Activated T-cell treated with anti-CD3 and anti-CD28 coated beads, Interleukin-2, amount 50 U/mL, for 48 hours (primary cell): ENCODE measurements at places on chromosomes 12 and 14.
A peak's percentile ranks its signal among the peaks of the same experiment; 100 is the strongest.

DNA sequence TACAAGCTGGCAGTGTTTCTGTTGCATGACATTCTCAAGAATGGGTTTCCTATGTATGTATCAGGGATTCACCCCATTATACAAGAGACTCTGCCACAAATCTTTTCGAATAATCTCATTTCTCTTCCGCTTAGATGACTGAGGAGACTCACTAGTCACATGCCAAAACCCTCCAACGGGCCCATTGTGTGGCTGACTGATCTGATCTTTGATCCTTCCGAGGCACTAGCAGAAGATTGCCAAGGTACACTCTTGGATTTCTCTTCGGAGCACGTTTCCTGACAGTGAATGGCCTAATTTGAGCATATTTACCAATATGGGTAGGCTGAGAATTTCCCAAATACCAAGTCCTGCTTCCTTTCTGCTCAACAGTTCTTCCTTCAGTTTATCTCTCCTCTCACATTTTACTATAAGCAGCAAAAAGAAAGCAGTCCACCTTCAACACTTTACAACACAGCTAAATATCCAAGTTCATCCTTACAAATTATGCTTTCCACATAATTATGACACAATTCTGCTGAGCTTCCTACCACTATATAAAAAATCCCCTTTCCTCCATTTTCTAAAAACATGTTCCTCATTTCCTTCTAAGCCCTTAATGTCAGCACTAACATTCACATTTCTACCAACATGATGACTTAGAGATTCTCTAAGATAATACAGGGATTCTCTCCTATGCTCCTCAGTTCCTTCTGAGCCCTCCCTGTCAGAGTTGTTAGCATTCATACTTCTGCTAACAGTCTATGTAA, 11.0 kb downstream of the PRPH start:
- no peak for DNase-seq

DNA sequence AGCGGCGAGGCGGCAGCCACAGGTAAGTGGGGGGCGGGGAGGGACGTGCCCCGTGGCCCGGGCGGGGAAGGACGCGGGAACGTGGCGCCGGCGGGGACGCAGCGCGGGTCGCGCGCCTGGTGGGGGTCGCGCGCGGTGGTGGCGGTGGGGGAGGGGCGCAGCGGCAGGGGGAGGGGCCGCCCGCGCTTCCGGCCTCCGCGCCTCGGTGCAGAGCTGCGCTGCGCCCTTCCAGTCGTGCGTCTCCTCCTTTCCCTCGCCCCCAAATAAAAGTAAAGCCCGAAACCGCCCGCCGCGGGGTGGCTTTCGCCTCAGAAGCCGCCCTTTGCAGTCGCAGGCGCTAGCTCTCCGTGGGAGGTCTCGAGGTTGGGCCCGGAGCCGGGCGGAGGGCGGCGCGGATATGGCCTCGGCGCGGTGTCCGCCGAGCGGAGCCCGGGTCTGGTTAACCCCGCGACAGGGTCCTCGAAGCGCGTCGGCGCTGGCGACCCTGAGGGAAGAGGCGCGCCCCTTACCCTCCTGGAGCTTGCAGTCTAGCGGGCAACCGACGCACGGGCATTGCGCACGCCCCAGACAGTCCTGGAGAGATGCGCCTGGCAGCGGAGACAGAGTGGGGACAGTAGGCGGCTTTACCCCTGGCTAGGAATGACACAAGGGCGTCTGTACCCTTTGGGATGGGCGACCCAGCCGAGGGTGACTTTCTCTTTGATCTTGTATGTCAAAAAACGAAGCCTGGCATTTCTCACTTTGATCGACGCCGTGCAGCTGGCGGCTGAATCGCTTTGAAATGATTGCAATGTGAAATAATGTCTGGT, 589 bp downstream of the ATF1 start:
- peak; percentile 85 for DNase-seq

DNA sequence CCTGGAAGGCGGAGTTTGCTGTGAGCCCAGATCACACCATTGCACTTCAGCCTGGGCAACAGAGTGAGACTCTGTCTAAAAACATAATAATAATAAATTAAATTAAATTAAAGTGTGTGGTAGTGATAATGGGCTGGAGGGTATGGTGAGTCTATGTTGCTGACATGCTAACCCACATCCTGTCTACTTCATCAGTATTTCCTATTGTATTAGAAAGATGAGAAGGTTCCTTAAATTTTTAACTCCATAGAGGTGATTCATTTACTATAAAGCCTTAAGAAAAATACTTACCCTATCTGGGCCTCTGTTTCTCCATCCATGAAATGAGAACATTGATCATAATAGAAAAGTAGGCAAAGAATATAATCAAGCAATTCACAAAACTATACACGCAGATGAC, 280.5 kb downstream of the FBXL14 start:
- DNase-seq, result no peak

- no peak for DNase-seq
These were observed 496.0 kb downstream of the SLC6A15 start for GRCh38 chr12:84416626-84417025.

- no peak for DNase-seq
These were observed 33.9 kb upstream of the SLC38A2 start for GRCh38 chr12:46406352-46407027.

DNA sequence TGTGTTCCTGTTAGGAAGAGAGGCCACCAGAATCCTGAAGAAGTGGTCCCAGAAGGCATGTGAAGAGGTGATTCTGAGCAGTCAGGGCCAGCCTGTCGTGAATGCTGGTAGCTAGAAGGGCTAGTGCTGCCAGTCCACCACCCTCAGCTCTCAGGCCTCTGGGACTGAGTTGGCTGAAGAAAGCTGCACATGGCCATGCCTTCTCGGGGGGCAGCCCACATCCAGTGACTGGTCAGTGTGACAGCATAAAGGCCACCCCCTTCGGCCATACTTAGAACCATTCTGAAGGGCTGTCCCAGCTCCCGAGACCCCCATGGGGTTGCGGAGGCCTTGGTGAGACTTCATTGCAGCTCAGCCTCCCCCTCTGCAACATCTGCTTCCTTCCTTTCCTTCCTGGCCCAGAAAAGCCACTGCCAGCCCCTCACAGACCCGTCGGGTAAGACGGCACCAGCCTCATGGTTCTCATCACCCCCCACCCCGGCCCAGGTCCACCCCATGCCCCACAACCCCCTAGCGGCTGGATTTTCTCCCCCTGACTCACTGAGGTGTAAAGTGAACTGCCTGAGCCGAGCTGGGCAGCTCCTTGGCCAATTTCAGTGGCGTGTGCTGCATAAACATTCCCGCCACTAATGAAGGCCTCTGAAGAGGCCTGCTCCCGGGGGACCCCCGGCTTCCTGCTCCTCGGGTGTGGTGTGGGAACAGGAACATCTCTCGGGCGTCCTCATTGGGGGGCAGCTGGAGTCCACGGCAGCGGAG, 49.5 kb upstream of the DIO3 start:
- DNase-seq, result no peak

GRCh38 chr12:66251049-66251448, 51.2 kb upstream of the HELB start:
- no peak for DNase-seq

DNA sequence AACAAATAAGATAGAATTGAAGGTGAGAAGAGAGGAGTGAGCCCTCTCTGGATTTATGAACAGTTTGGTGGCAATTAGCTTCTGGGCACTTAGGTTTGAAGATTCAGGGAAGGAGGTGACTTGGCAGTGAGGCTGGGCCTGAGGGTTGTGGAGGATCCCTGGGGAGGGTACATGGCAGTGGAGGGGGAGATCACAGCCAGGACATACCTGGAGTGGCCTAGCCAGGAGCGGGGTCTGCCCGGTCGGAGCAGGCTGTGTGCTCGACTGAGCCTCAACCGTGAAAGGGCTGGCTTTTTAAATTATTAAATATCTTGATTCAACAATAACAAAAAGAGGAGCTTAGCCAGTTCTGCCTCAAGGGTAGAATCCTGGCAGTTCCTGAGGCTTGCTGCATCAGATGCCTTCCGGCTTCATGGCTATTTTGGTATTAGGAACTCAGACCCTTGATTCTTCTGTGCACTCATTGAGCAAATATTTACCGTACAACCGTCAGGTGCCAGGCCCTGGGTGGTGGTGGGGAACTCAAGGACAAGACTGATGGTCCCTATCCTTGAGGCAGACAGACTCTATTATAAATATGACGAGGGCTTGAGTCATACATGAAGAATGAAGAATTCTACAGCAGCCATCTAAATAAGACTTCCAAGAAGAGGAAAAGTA, 73.4 kb downstream of the SPTB start:
- DNase-seq, result no peak

DNA sequence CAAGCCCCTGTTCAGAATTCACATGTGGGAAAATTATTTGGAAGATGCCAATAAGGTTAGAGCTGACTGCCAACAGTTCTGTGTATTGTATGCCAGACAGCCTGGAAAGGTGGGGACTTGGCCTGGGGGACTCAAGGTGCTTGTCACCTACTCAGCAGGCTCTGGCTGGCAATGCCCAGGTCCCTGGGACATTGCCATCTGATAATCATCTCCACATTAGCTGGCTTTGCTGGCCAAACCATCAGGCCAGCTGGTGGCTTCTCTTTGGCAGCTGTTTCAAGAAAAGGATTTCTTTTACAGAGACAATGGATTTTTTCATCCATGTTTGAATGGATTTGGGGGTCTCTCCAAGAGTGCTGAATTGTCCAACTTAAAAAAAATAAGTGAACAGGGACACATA, 165.2 kb downstream of the BRMS1L start:
- DNase-seq, result no peak

DNA sequence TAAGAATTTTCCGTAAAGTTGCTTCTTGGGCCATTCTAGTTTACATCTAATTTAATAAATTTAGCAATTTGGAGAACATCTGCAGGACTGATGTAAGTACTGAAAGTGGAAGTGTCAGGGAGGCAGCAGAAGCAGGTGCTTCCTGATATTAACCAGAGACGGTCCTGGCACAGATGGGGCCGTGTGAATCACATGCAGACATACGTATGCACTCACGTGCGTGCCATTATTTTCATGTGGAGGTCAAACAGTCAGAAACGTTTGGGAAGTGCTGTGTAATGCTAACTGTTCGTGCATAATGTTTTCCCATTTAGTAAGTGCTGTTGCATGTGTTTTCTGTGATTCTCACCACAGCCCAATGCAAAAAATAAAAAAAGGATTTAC, 87.8 kb upstream of the DYNC1H1 start:
- DNase-seq, result peak; percentile 60

DNA sequence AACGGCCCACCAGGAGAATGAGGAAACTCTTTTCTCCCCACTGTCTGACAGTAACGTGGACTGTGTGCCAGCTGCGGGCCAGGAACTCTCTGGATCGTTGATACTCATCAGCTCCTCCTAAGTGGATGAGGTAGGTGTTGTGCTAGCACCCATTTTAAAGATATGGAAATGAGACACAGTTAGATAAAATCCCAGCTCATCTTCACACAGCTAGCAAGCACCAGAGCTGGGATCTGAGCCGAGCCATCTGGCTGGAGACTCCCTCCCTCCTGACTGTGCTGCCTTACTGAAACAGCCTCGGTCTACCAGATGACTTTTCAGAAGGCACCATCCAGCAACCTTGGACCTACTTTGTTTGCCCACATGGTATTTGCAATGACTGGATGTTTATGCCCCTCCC, 49.2 kb downstream of the TMEM132D start:
- no peak for DNase-seq

- no peak for DNase-seq
These were observed 7.8 kb downstream of the CDK17 start for GRCh38 chr12:96392397-96392796.

GRCh38 chr14:74552623-74553022, 59.1 kb downstream of the ISCA2 start:
- no peak for DNase-seq

- DNase-seq, result no peak
These were observed 232.6 kb downstream of the FLRT2 start for GRCh38 chr14:85762526-85762925.

DNA sequence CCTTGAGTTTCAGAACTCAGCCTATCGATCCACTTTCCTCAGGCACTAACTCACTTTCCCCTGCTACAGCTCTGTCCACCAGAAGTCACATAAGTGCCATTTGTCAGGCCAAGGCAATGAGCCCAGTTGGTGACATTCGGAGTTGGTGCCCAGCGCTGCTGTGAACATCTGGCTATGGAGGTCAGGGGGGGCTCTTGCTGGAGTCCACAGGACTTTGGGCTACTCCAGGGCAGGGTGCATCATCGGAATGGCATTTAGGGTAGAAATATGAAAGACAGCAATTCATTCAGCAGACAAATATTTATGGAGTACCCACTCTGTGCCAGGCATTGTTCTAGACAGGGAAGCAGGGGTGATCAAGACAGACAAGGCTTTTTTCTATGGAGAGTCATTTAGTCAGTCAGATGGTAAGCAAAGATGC, 1.5 kb upstream of the PPP1CC start:
- no peak for DNase-seq

DNA sequence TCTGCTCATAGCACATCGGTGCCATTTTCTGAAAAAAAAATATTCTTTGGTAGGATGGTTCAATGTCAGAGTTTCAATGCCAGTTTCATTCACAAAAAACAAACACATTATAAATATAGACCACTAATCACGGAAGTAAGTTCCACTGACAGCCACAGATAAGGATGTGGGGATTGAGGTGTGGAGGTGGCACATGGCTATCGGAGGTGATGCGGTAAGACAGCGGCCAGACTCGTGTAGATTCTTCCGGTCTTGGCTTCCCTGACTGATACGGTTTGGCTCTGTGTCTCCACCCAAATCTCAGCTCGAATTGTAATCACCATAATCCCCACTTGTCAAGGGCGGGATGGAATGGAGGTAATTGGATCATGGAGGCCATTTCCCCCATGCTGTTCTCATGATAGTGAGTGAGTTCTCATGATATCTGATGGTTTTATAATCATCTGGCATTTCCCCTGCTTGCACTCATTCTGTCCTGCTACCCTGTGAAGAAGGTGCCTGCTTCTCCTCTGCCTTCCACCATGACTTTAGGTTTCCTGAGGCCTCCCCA, 693.4 kb downstream of the VRK1 start:
- DNase-seq, result no peak

DNA sequence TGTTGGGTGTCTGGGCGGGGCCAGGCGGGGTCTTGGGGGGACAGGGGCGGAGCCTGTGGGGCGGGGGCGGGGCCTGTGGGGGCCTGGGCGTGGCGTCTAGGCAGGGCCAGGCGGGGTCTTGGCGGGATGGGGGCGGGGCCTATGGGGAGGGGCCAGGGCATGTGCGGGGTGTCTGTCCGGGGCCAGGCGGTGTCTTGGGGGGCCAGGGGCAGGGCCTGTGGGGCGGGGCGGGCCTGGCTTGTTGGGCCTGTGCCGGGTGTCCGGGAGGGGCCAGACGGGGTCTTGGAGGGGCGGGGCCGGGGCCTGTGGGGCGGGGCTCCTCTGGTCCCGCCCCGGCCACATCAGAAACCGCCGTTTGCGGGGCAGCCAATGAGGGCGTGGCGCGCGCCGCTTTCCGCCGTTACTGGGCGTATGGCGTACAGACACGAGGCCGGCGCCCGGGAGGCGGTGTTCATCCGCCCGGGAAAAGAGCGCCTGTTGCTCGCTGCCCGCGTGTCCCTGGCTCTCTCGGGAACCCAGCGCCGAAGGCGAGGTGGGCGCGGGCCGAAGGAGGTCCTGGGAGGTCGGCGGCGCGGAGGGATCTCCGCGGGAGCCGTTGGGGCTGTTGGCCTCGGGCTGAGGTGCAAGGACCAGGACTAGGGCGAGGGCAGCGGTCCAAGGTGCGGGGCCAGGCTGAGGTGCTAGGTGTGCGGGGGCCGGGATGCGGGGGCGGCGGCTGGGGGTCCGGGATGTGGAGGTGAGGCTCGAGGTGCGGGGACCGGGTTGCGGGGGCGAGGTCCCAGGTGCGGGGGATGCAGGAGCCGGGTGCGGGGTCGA, at the start of gene PIWIL1:
TSS of gene PIWIL1 (plus strand) at position 400 of the 816 bp plus-strand sequence. CDS start 4,705 bp downstream, outside the sequence.
- DNase-seq, result no peak

- no peak for DNase-seq
These were observed 140.8 kb downstream of the DAD1 start for GRCh38 chr14:22448035-22448904.
